ENCODE measurements at places on chromosomes 3 and 15.

GRCh38 chr3:187919544-187919943 is 174.3 kb upstream of the BCL6 start:
- no peak for DNase-seq

- DNase-seq, result no peak
These were observed 223.0 kb downstream of the PDZRN3 start for GRCh38 chr3:73401616-73402279.

DNA sequence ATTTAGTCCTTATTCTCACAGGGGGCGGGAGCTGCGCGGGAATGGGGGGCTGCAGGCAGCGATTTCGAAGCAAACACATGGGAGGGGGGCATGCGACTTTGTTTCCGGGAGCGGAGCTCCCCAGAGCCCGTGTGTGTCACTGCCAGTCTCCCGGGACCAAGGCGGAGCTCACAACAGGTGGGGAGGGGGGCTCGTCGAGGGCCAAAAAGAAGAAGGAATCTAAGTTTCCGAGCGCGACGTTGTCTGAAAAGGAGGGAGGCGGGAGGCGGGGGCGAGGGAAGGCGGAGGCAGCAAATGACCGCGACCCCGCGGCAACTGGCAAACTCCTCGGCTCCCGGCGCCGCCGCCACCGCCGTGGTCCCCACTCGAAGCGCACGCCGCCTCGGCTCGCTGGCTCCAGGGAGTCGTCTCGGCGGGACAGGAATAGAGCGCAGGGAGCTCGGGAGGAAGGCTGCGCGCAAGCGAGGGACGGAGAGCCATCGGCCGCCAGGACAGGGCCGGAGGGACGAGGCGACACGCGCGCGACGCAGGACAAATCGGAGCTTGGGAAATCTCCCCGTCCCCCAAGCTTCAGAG is 1.4 kb downstream of the FOXP1 start:
- peak; percentile 63 for DNase-seq

- DNase-seq, result no peak
These were observed 39.9 kb downstream of the LEO1 start for GRCh38 chr15:51931638-51932037.

DNA sequence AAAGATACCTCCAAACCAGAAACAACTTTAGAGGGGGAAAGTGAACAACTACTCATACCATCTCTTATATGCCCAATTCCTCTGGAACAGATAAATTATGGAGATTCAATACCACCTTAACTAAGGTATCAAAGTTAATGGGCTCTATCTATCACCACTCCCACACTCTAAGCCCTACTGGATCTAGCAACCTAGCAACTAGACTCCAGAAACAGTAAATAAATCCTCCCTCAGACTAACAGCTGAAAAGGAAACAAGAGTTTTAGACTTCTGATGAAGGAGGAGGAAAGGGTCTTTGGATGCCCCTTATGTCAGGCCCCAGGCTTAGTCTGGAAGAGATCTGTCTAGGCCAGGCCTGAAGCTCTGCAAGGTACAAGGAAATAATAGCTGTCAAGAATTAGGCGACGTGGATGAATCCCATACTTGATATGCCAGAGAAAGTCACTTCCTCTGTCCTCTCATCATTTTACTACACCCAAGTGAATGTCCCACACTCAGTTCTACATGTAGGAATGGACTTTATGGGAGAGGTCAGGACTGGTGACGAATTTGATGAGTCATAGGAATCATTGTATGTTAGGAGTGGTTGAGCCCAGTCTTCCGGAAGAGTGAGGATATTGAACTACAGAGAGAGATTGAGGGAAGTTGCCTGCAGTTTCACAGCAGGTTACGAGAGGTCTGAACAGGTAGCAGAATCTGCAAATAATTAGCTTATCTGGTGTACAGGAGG is 113.8 kb downstream of the AKAP13 start:
- no peak for DNase-seq

- no peak for DNase-seq
These were observed 97.5 kb upstream of the STAC start for GRCh38 chr3:36282766-36283165.

GRCh38 chr3:57961828-57962447 is 46.3 kb upstream of the FLNB start:
- DNase-seq, result no peak

GRCh38 chr3:39474126-39474515 is 6.6 kb downstream of the MOBP start:
- DNase-seq, result no peak

DNA sequence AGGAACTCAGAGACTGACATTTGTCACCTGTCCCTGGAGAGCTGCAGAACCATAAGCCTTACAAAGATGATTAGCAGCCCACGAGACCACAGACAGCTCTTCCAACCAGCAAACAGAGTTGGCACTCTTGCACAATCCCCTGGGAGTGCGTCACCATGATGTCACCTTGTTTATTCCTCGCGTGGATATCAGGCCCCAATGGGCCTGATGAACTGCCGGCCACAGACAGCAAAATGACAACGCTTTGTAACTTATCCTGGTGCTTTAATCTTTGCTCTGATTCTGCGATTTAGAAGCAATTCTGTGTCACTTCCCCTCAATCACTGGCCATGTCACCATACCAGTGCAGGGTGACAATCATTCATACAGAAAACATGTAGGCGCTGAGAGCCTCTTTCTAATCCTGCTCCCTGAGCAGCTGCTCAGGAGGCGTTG is 89.2 kb downstream of the TAMM41 start:
- DNase-seq, result peak; percentile 63

GRCh38 chr15:36594556-36595090 is 15.2 kb downstream of the CDIN1 start:
- DNase-seq, result no peak

DNA sequence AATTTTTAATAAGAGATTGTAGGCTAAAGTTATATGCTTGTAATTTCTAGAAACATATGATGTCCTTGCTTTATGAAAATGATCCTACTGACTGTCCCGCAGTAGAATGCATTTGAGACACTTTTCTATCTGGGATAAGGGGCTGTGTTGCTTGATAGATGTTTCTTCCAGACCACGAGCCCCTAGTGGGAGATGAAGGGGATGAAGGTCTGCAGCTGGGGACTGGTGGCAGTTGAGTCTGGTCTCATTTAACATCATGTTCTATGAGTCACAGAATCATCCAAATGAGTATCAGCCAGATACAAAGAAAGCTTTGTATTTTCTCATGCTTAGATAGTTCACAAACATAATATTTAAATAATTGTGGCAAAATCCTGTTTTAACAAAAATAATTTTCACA is 84.3 kb upstream of the PRTG start:
- DNase-seq, result no peak

DNA sequence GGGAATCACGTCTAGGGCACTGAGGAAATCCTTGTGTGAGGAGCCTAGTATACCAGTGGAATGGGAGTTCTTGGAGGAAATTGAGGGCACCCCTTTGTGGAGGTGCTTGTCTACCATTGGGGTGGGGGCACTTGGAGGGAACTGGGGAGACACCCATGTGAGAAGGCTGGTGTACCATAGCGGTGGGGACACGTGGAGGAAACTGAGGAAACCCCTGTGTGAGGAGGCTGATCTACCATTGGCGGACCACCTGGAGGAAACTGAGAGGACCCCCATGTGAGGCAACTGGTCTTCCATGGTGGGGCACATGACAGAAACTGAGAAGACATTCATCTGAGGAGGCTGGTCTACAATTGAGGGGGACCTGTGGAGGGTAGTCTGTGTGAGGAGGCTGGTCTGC is 164.5 kb downstream of the FBLN2 start:
- no peak for DNase-seq

GRCh38 chr3:150757364-150757763 is 5.6 kb downstream of the SIAH2 start:
- no peak for DNase-seq

DNA sequence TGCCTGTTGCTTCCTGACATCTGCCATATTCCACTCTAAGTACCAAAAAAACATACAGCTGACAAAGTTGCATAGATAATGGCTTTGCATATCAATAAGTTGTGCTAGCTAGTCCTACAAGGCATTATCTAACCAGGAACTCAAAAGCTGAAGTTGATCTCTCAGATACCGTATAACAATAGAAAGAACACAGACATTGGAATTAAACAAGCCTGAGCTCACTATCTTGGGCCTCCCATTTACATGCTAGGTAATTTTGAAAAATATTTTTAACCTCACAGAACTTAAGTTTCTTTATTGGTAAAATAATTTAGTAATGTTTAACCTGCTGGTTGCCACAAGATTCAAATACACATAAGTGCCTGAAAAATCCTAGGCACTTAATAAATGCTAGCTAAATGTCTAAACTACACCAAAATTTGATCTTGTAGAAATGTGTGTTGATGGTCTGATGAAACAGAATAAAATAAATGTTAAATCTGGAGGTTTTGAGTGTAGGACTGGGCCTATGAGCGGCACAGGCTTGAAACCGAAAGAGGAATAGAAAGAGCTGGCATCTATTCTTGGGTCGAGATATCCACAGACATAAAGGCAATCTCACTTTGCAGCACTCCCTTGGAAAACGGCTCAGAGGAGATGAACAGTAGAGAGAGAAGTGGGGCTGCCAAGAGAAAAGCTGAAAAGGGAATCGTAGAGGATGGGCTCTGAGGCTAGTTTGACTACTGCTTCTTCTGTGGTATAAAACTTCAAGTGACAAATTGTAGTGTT is 29.9 kb upstream of the TTC14 start:
- no peak for DNase-seq

DNA sequence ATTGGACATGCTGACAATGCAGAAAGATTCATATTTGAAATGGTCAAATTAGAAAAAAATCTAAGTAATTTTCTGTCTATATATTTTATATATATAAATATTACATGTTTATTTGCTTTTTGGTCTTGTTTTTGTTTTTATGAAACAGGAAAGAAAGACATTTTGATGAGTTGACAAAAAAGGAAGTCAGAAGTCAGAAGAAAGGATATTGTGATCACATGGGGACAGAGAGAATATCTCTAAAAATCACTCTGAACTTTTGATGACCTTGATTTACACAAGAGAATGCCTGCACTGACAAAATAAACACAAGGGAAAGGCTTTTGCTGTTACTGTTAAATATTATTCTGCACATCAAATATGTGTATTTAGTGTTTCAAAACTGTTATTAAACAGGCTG is 811.2 kb downstream of the SI start:
- no peak for DNase-seq

GRCh38 chr15:101641894-101642293 is 10.3 kb downstream of the TM2D3 start:
- no peak for DNase-seq

DNA sequence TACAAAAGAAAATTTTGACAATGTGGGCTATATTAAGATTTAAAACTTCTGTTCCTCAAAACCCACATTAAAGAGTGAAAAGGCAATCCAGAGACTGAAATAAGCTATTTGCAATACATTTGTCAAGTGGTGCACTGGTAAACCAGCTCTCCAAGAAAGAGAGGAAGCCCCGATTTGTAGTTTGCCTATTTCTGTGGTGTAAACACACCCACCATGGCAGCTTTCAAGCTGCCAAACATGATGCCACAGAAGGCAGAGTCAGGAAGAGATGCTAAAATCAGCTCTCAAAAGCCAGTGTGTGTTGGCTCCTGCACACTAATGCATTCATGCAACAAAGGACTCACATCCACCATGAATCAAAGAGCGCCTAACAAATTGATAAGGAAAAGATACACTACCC is 17.5 kb downstream of the RFTN1 start:
- no peak for DNase-seq

DNA sequence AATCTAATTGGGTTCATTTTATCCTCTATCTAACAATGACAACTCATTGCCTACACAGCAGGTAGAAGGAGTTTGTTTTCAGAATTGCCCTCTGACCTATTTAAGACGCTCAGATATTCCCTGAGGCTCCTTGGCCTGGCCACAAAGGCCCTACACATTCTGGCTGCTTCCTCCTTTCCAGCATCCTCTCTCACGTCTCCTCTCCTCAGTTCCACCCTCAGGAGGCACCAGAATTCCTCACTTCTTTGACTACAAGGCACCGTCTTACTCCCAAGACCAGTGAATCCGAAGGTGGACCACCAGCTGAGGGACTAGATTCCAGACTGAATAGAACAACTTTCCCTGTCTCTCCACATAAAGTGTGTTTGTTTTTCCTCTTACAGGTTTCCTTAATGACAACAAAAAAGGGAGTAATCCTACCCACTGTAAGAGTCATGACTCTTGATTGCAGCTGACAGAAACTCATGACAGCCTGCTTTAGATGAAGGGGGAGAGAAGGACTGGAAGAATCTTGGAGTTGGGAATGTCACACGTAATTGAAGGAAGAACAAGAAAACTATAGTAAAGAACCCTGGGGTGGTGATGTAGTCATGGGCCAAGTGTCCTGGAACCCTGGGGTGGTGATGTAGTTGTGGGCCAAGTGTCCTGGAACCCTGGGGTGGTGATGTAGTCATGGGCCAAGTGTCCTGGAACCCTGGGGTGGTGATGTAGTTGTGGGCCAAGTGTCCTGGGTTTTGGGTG is 22.0 kb upstream of the MUC20 start:
- DNase-seq, result no peak

GRCh38 chr3:183291497-183292031 is 38.5 kb downstream of the B3GNT5 start:
- no peak for DNase-seq

GRCh38 chr3:152583963-152584362 is 251.0 kb upstream of the P2RY1 start:
- no peak for DNase-seq

- no peak for DNase-seq
These were observed 213.2 kb upstream of the NR2F2 start for GRCh38 chr15:96117270-96117669.

GRCh38 chr3:118468801-118469200 is 565.8 kb downstream of the IGSF11 start:
- no peak for DNase-seq

- DNase-seq, result no peak
These were observed 1497.6 kb downstream of the OTOL1 start for GRCh38 chr3:162994165-162994564.

GRCh38 chr3:128210711-128211110 is 57.4 kb downstream of the EEFSEC start:
- no peak for DNase-seq

GRCh38 chr3:50303013-50303815 is at the start of gene HYAL1:
Gene HYAL1, minus strand, starts transcription at chr3:50303574. Its CDS starts 618 bp downstream, at chr3:50302956.
- no peak for DNase-seq

Data from glutamatergic neuron (in vitro differentiated cells).